ENCODE measurements at places on chromosomes 16 and 17. TPM values are rescaled to one million over a fixed set of nuclear protein-coding genes. Genes with fewer than 3 reads are reported as not detected.

Gene FAM171A2
- not detected for total RNA-seq

Gene OTOP3
- total RNA-seq, result not detected

Gene PRAC1
- not detected for total RNA-seq

Gene ARMC7
- total RNA-seq, result 13.5 TPM

Gene TBC1D3
- total RNA-seq, result 2.6 TPM

Gene PRSS36
- total RNA-seq, result 0.59 TPM

Gene TPSB2
- not detected for total RNA-seq

Gene CACNA1G
- total RNA-seq, result not detected

Gene STH
- total RNA-seq, result not detected

Gene NECAB2
- total RNA-seq, result not detected

Gene NPIPA8
- 29.6 TPM for total RNA-seq

Gene UNC119
- 41.2 TPM for total RNA-seq

Gene CLEC10A
- not detected for total RNA-seq

Gene CCL1
- 0.73 TPM for total RNA-seq

Gene DNAH2
- total RNA-seq, result not detected

Gene CIBAR2
- total RNA-seq, result not detected
